Thoracic aorta endothelial cell (primary cell): ENCODE measurements at places on chromosomes 6 and 20. TPM values are rescaled to one million over a fixed set of nuclear protein-coding genes. Genes with fewer than 3 reads are reported as not detected.

Gene CEP250
- total RNA-seq, result 23.5 and 30.2 TPM in 2 replicates

Gene SLC17A3
- not detected in 2 replicates for total RNA-seq

Gene RUNX2
- total RNA-seq, result not detected in 2 replicates

Gene KIF25
- total RNA-seq, result not detected in 2 replicates

Gene CLVS2
- total RNA-seq, result not detected in 2 replicates

Gene TRIM10
- total RNA-seq, result not detected in 2 replicates

Gene SASH1
- 132 and 183 TPM in 2 replicates for total RNA-seq

Gene CMTR1
- 35.8 and 40.6 TPM in 2 replicates for total RNA-seq

Gene AVP
- total RNA-seq, result not detected in 2 replicates

Gene DCDC2
- not detected in 2 replicates for total RNA-seq

Gene FHL5
- not detected in 2 replicates for total RNA-seq

Gene GABRR2
- total RNA-seq, result 0.27 and 0.86 TPM in 2 replicates

Gene STX7
- total RNA-seq, result 30.1 and 38.6 TPM in 2 replicates

Gene TNNC2
- total RNA-seq, result not detected in 2 replicates

Gene C2
- total RNA-seq, result not detected in 2 replicates

Gene BEND6
- total RNA-seq, result 1.0 and 1.1 TPM in 2 replicates

Gene ABHD16B
- total RNA-seq, result not detected in 2 replicates

Gene SEC63
- 52.2 and 60.8 TPM in 2 replicates for total RNA-seq

Gene NKX2-4
- not detected in 2 replicates for total RNA-seq

Gene WFDC10A
- not detected in 2 replicates for total RNA-seq

Gene CDH22
- under 0.01 and 0.13 TPM in 2 replicates for total RNA-seq

Gene ULBP2
- 6.5 TPM in 2 replicates for total RNA-seq

Gene MICA
- total RNA-seq, result 31.8 and 44.9 TPM in 2 replicates

Gene HEY2
- 8.1 and 12.9 TPM in 2 replicates for total RNA-seq

Gene MYB
- 0.14 and 0.27 TPM in 2 replicates for total RNA-seq

Gene MROH8
- total RNA-seq, result 1.5 and 1.9 TPM in 2 replicates

Gene HRH3
- not detected in 2 replicates for total RNA-seq

Gene HCK
- not detected in 2 replicates for total RNA-seq

Gene CYP39A1
- 0.13 and 0.22 TPM in 2 replicates for total RNA-seq

Gene PPP1R3D
- 6.5 and 7.5 TPM in 2 replicates for total RNA-seq

Gene SLC25A27
- total RNA-seq, result 1.7 and 4.2 TPM in 2 replicates

Gene TMEM244
- total RNA-seq, result not detected in 2 replicates

Gene ARFGEF3
- total RNA-seq, result 10.6 and 16.2 TPM in 2 replicates

Gene PAX1
- total RNA-seq, result under 0.01 TPM in 1 of 2 replicates, not detected in the other

Gene LY6G6F
- not detected in 2 replicates for total RNA-seq

Gene ANGPT4
- total RNA-seq, result not detected in 2 replicates

Gene DEFB119
- total RNA-seq, result not detected in 2 replicates

Gene KHDC1
- 1.1 and 1.5 TPM in 2 replicates for total RNA-seq
